Stimulated activated CD8-positive, alpha-beta memory T cell treated with anti-CD3 and anti-CD28 coated beads, Interleukin-2, amount 100 ng/mL, for 1 hour (primary cell): ENCODE measurements at places on chromosomes 7 and 10.

GRCh38 chr7:70458745-70459144, 673.2 kb upstream of the GALNT17 start:
- DNase-seq = no peak

- no peak for DNase-seq
These were observed 188.4 kb upstream of the CACNA2D1 start for GRCh38 chr7:82631998-82632397.

GRCh38 chr10:59561477-59562121, 148.1 kb downstream of the SLC16A9 start:
- no peak for DNase-seq

- DNase-seq = no peak
These were observed 15.2 kb downstream of the FGL2 start for GRCh38 chr7:77184463-77184862.

DNA sequence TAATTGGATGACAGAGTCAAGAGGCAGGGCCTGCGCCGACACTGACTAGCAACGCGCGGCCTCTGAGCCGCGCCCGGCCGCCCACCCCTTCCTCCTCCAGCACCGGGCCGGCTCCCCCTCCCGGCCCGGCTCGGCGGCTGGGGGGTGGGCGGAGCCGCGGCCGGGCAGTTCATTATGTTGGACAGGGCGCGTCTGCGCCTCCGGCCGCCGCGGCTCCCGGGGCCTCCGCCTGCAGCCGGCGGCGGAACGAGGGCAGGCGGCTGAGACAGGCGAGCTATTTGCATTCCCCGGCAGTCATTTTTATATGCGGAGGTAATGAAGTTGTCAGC, 106.7 kb downstream of the SNX10 start:
- no peak for DNase-seq

DNA sequence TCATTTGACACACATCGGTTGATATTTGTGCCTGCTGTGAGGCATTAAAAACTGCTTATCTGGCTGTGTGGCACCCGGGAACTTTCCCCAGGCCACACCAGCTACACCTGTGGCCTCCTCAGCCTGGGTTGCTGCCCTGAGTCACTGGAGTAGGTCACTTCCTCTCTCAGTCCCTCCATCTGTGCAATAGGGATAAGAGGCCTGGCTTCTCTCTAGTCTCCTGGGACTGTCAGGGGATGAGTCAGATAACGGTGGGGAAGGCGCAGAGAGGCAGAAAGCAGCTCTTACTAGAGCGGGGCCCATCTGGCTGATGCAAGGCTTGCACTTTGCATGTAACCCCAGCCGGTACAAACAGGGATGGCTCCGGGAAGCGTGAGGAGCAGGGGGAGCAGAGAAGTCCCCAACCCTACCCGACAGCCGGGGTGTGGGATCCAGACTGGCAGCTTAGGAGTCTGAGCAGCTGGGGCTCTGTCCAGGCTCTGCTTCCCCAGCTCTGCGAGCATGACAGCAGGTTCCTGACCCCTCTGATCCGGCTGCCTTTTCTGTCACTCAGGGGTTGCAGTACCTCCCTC, 34.0 kb downstream of the DNAJB12 start:
- no peak for DNase-seq

GRCh38 chr10:128629111-128630096, 503.2 kb upstream of the MKI67 start:
- DNase-seq = no peak

DNA sequence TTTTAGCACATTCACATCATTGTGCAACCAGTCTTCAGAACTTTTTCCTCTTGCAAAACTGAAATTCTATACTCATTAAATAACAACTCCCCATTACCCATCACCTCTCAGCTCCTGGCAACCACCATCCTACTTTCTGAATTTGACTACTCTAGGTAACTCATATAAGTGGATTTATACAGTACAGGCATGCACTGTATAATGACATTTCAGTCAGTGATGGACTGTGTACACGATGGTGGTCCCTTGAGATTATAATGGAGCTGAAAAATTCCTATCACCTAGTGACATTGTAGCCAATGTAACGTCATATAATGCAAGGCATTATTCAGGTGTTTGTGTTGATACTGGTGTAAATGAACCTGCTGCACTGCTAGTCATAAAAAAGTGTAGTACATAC, 60.1 kb downstream of the BTRC start:
- DNase-seq = no peak

GRCh38 chr7:30091987-30092386, 42.8 kb upstream of the MTURN start:
- no peak for DNase-seq

DNA sequence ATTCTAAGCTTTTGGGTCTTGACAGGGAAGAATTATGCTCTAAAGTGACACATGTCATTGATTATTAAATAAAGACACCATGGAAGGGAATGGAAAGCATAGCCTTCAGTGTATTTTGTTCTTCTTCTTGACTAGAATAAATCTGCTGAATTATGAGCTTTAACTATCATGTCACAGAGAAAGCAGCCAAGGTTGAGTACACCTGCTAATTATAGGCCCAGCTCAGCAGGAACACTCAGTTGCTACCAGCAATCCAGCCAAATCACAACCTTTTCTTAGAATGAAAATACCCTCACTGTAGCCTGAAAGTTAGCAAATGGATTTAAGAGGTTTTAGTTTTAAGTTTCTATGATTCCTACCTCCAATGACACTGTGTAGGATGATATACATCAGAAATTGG, 225.3 kb upstream of the RHOBTB1 start:
- no peak for DNase-seq

DNA sequence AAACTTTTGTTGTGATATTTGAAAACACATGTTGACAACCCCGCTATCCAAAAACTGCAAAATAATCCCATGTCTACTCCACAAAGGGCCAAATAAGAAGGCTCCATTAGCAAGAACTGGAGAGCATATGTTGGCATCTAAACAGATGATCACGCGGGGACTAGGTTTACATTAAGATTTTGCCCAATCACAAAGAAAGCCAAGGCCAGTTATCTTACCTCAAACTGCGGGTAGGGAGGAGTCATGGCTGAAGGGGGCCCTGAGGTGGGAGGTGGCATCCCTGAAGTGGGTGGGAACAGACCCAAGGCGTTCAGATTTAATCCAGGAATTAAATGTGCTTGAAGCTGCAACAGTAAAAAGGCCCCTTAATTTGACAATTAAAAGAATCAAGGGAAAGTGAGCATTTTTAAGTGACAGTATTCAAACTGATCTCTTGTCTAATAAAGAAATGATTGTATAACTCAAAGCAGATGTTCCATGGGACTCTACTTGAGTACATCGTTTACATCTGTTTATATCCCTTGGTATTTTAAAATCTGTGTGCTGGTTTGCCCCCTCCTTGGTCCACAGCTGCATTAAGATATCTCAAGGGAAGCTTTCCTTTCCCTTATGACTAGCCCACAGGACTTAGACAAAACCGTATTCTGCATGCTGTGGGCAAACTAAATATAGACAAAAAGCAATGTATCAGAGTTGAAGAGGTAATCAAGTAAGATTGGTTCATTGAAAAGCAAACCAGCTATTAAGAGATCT, 42.9 kb downstream of the MALSU1 start:
- DNase-seq = no peak

GRCh38 chr10:93384006-93384405, 98.1 kb downstream of the MYOF start:
- no peak for DNase-seq

DNA sequence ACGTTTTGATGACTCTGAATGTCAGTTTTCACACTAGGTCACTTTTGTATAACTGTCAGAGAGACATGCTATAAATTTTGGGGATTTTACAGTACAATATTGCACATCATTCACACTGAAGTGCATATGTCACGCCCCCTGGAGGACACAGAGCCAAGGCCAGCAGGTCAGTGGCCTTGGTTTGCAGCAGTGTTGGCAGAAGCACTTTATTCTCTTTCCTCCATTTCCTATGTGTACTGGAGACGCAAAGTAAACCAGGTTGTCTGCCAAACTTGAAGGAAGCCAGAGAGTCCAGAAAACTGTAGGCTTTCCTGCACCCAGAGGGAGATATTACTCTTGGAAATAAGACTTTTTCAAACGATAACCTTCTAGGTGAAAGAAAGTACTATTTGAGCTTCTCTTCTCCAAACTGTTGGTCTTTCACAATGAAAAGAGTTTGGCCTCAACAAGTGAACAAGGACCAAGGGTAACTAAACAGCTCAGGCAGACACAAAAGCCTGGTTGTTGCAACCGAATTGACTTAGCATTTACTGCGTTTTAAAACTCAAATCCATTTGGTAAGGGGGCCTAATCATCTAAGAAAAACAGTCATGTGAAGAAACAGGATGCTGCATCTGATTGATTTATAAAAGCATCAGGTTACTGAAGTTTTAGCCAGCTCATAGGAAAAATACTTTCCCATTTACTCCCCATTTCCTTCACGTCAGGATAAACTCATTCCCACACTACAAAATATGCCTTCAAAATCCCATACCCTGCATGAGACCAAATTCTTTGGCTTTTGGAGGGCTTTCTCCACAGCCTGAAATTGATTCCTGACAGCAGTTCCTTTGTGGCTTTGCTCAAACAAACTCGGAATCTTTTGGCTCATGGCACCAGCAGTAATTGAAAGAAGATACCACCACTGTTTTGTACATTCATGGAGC, 83.0 kb upstream of the SEC61G start:
- DNase-seq = no peak

- DNase-seq = no peak
These were observed 22.0 kb upstream of the SLF2 start for GRCh38 chr10:100890673-100891317.

- no peak for DNase-seq
These were observed 19.8 kb upstream of the RPA3 start for GRCh38 chr7:7738177-7738576.

- no peak for DNase-seq
These were observed 80.3 kb upstream of the SCIN start for GRCh38 chr7:12490107-12490688.

GRCh38 chr10:31219306-31219705, 99.7 kb upstream of the ZEB1 start:
- no peak for DNase-seq

DNA sequence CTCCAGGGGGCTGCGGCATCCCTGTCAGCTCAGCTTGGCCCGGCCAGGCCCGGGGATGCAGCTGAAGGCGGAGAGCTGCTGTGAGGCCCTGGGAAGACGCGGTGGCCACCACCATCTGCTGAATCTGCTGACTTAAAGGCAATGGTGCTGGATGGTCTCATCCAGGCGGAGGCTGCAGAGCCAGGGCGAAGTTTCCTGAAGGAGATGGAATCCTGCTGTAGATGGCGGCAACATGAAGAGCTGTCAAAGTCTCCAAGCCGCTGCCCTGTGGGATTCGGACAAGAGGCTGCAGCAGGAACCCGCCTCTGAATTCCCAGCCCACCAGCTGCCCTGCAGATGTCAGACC, 200.1 kb downstream of the PTPRN2 start:
- DNase-seq = no peak

DNA sequence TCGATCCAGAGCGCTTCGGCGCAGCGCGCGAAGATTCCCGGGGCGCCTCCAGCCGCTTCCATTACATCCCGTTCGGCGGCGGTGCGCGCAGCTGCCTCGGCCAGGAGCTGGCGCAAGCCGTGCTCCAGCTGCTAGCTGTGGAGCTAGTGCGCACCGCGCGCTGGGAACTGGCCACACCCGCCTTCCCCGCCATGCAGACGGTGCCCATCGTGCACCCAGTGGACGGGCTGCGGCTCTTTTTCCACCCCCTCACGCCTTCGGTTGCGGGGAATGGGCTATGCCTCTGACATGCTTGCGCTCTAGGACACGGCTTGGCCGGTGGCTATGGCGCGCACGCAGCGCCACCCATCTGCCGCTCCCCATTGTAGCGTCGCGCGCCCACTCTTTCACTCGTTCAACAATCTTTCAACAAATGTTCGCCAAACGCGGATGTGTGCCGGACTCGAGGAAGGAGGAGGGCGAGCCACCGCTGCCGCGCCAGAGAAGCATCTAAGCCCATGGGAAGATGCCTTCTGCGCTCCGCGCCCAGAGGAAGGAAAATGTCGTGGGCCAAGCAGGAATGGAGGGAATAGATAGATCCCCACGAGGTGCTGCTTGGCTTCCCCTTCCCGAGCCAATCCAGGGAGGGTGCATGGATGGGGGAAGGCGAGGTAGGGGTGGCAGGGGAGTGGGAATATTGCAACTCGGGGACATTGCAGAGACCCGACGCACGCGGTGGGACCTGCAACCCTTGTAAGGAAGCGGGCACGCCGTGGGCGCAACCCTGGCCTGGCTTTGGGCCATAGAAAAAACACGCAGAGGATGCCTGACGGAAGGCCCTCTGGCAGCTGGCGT, 5.1 kb upstream of the CYP26A1 start:
- DNase-seq = no peak

DNA sequence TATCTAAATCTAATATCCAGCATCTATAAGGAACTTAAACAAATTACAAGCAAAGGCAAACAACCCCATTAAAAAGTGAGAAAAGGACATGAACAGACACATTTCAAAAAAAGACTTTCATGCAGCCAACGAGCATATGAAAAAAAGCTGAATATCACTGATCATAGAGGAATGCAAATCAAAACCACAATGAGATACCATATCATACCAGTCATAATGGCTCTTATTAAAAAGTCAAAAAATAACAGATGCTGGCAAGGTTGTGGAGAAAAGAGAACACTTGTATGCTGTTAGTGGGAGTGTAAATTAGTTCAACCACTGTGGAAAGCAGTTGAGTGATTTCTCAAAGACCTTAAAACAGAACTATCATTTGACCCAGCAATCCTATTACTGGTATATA, 334.4 kb upstream of the CACNA2D1 start:
- no peak for DNase-seq

DNA sequence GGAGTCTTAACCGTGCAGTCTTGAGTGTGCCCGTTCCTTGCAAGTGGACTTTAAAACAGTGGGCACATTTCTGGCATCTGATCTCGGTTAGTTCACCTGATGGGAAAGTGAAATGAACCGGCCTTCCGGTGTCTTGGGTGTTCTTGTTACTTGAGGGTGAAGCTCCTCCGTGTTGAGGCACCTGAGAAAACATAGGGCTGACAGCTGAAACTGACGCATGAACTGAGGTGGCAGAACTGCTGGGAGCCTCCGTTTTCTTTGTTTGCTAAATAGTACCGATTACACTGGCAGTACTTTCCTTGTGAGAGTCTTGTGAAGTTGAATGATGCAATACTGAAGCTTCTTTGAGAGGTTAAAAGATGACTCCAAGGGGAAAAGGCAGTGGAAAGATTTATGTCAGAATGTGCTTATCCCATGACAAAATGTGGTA, 62.8 kb upstream of the SAMD8 start:
- DNase-seq = no peak

DNA sequence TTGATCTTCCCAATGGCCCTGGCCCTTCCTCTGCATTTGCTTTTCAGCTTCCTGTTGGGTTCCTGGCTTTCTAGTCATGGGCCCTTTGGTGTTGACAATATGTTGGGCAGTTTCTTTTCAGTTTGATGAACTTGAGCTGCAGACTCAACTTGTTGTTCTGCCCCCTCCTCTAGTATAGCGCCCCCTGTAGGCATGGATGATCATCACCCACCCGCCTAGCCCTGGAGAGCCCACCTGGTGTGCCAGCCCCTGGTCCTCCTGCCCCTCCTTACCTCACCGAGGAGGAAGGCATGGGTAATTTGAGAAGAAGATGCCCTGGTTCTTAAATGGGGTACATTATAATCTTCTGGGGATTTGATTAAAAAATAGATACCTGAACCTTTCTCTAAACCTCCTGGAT, 271.2 kb downstream of the SNX10 start:
- DNase-seq = no peak

GRCh38 chr7:7018290-7018689, 164.1 kb upstream of the C1GALT1 start:
- DNase-seq = no peak

GRCh38 chr7:66859794-66860645, 61.0 kb upstream of the TMEM248 start:
- DNase-seq = no peak
